Renal cortical epithelial cell (primary cell): ENCODE measurements at places on chromosomes 6 and 20. TPM values are rescaled to one million over a fixed set of nuclear protein-coding genes. Genes with fewer than 3 reads are reported as not detected.

GRCh38 chr6:41164551-41165120 lies 1.7 kb upstream of the TREM2 start:
- DNase-seq, result no peak

- no peak for DNase-seq
Measured at GRCh38 chr6:110357664-110358552, at the start of gene METTL24. TSS of gene METTL24 (minus strand) at chr6:110358349. CDS start at chr6:110358272, 77 bp downstream.

DNA sequence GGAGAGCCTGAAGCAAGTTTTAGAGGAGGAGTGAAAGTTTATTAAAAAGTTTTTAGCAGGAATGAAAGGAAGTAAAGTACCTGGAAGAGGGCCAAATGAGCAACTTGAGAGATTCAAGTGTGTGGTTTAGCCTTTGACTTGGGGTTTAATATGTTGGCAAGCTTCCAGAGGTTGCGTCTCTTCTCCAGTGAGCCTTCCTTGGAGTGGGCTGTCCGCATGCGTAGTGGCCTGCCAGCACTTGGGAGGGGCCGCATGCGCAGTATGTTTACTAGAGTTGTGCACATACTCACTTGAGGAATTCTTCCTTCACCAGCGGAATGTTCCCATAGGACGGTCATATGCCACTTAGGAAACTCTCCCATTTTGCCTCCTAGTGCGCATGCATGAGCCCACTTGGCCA lies 235.2 kb downstream of the ALDH8A1 start:
- peak; percentile 92 for DNase-seq

DNA sequence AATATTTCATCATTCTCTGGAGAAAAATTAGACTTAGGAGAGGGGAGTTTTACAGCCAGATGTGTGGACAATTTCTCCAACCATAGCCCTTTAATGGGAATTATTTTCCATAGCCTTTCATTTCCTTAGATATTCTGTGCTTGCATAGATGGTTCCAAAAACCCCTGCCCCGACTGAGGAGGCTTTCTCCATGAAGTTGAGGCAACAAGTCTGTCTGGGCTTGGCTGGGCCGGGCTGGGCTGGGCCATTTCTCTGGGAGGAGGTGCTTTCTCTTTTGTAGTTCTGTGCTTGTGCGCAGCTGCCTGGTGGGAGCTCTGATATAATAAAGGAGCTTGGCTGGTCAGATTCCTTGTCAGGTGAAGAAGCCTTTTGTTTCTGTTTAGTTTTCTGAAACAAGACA lies 71.4 kb downstream of the SOBP start:
- DNase-seq, result no peak

GRCh38 chr20:17498641-17499040 lies 32.5 kb downstream of the BFSP1 start:
- no peak for DNase-seq

DNA sequence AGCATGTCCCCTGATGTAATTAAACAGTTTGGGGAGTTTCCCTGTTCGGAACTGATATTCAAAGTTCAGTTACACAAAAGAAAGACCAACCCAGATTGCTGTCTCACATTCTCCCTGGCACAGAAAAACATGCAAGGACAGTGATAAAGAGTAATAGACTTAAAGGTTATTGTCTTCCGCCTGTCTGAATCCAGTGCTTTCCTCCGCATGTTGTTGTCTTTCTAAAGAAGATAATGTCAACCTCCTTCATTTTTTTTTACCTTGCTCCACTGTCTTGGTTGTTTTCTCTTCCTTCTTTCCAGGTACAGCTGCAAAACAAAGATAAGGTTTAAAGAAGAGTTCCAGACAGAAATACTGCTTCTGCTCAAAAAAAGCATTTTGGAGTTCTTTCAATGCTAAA lies 284.5 kb downstream of the TRDN start:
- DNase-seq, result no peak

DNA sequence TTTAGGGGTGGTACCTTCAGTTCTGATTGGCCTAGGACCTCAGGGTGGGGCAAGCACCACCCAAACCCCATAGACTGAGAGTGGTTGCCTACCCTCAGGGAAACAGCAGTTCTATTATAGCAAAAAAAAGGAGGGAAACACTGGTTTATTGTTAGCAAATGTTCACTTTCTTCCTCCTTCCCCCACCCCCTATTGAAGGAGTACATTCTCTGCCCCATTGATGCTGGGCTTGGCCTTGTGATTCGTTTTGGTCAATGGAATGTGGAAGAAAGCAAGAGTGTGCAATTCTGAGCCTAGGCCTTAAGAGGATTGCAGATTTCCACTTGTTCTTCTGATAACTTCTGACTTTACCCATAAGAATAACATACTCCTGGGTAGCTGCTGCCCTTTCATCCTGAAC lies 255.8 kb downstream of the NFATC2 start:
- DNase-seq, result no peak

- DNase-seq, result no peak
Measured at GRCh38 chr6:107655245-107655644, 165.3 kb downstream of the SOBP start.

DNA sequence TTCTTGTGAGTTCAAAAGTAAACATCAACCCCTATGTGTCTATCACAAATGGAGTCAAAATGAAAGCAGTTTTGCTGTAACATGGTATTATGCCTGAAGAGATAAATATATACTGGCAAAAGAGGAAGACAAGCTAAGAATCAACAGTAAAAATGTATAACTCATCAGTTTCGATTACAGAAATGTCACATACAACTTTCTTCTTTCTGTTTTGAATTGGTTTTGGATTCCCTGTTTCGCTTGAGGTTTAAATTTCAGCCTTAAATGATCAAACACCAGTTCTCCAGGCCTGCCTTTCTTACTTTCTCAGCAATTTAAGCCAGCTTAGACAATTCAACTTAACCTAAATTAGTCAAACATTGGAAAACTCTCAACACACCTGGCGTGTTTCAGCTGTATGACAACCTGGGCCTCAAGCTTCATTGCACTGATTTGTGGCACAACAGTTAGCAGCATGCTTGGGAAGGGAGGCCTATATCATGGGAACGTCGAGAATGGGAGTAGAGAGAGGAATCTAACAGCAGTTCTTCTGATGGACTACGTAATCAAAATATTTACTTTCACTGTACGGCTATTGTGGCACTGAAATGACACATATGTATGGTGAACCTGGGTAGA lies 51.9 kb upstream of the MARCKS start:
- no peak for DNase-seq

PIGU gene
- 6.6 and 9.7 TPM in 2 replicates for total RNA-seq

JPH2 gene
- total RNA-seq, result 8.5 and 11.6 TPM in 2 replicates

EEF1A1 gene
- 25,091 and 26,411 TPM in 2 replicates for total RNA-seq

BTNL2 gene
- total RNA-seq, result not detected in 2 replicates

ALDH8A1 gene
- 2.8 and 3.6 TPM in 2 replicates for total RNA-seq

CITED2 gene
- total RNA-seq, result 55.7 and 151 TPM in 2 replicates
